ENCODE measurements at places on chromosomes 1 and 21.
A peak's percentile ranks its signal among the peaks of the same experiment; 100 is the strongest.

DNA sequence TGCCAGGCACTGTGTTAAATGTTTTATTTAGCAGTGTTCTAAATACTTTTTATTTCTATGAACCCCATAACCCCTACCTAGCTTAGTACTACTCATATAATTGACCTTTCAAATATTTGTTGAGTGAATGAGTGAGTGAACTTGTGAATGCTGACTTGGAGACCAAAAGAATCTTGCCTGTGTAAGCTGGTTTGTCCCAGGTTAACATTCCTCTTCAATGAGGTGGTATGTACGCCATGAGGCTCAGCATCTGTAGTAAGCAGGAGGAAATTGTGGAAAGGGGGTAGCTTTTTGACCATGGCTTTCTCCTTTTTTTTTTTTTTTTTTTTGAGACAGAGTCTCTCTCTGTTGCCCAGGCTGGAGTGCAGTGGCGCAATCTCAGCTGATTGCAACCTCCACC lies 14.6 kb downstream of the MED18 start:
- DNase-seq, result no peak

- DNase-seq, result no peak
Measured at GRCh38 chr1:194230351-194231144, 1044.1 kb upstream of the B3GALT2 start.

DNA sequence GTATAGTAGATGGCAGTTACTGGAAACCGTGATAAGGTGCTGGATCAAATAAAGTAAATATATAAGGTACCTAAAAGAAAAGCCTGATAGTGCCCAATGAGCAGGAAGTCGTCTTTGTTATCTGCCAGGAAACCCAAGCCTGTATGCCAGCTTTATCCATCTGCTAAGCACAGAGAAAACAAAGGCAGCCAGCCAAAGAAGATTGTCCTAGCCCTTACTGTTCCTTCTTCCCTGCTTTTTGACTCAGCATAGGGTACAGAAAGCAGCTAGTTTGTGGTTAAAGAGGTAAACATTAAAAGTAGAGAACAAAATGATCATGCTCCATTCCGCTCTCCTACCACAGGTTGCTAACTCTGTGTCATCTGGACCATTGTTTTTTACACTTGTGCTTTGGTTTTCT lies 10.1 kb downstream of the KRTAP22-2 start:
- DNase-seq, result no peak

DNA sequence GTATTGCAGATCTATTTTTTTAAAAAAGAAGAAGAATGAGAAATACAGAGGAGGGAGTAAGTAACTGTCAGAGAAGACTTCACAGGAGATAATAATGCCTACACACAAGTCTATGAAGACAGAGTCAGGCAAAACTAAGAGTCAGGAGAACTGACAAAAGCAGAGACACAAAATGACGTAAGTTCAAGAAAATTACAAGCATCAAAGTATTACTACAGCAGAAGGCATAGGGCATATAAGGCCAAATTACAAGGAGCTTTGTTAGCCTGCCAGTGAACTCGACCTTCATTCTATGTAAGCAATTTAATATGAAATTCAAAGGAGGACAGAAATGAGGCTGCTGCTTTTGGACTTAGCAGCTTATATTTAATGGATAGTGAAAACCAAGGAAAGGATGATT lies 23.7 kb downstream of the FAF1 start:
- no peak for DNase-seq

DNA sequence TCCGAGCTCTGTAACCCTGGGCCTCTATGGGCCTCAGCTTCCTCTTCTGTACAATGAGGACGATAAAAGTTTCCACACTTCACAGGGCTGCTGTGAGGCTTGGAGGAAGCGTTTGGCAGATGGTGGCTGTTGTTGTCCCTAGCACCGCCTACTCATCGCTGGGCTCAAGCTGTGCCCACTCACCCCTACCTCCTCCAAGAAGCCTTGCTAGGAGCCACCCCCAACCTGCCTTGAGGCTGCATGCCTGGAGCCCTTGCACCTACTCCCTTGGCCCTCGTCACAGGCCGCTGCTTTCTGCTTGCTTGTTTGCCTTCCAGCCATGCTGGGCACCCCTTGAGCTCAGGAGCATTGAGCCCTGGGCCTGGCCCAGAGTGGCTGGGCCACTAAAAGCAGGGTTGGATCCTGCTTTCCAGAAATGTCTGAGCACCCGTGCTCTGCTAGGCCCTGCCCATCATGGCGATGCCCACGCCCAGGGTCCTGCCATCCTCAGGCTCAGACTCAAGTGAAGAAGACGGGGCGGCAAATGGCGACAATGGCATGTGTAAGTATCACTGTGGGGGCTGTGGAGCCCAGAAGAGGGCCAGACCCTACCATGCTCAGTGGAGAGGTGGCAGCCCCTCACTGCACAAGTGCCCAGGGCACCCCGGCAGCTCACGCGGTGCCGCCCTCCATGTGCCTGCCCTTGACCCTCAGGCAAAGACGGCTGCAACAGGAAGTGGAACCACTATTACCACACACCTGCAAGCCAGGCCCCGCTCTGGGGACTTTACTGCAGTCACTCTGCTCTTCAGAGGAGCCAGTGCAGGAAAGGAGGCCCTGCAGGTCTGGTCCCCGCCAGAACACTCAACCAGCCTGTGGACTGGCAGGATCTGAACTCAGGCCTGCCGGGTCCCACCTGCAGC lies 9.5 kb downstream of the SH3BGRL3 start:
- peak; percentile 64 for DNase-seq
